Activated T-helper 1 cell treated with anti-CD3 and anti-CD28 coated beads, Interleukin-2, amount 50 U/mL, for 16 hours (primary cell): ENCODE measurements at places on chromosomes 7 and 10.

DNA sequence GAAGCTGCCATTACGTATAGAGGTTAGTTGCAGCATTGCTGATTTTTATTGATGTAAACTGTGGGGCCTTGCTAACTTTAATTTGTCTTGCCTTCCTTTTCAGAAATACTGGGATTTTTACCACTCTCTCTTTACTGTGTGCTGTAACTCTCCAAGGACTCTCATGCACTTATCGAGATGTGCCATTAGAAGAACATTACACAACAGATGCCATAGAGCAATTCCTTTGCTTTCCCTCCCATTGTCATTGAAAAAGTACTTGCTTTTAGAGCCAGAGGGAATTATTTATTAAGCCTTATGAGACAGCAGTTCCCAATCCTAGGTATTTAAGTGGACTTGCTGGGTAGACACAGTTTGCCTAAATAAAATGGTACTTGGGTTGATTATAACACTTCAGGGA lies 51.7 kb downstream of the ASB4 start:
- no peak for DNase-seq

GRCh38 chr7:122305475-122306319 lies 1.1 kb upstream of the FEZF1 start:
- DNase-seq: no peak

DNA sequence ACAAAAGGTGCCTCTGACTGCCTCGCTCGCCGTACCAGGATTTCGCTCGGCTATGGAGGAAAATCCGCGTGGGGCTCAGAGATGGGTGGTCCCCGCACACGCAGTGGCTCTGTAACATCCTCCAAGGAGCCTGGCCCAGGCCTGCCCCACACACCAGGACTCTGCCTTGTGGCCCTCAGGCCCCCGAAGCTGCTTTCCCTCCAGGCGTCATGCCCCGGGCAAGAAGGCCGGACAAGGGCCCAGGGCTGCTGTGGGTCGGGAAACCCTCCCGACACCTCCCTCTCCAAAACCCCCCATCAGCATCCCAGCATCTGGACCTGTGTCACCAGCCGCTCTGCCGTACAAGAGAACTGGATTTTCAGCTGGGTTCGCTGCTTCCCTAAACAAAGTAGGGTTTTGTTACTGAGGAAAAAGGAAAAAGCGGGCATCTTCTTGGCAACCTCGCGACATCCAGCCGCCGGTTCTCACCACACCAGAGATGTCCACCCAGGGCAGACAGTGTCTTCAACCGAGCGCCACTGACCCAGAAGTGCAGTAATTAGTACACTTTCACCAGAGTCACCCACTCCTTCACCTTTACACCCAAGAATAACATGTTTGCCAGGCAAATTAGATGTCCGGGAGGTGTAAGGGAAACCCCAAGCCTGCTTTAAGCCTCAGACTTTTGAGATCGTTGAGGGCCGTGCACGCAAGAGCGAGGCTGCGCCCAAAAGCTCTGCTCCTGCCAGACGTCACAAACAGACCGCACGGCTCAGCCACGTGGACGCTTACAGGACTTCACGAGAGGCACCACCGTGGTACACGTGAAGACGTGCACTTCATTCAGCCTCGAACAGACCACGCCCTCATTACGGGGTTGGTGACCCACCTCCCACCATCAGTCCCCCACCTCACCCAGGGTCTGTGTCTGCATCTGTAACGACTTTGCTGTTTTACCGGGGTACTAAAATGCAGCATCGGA lies 62.2 kb downstream of the DIP2C start:
- DNase-seq: no peak

DNA sequence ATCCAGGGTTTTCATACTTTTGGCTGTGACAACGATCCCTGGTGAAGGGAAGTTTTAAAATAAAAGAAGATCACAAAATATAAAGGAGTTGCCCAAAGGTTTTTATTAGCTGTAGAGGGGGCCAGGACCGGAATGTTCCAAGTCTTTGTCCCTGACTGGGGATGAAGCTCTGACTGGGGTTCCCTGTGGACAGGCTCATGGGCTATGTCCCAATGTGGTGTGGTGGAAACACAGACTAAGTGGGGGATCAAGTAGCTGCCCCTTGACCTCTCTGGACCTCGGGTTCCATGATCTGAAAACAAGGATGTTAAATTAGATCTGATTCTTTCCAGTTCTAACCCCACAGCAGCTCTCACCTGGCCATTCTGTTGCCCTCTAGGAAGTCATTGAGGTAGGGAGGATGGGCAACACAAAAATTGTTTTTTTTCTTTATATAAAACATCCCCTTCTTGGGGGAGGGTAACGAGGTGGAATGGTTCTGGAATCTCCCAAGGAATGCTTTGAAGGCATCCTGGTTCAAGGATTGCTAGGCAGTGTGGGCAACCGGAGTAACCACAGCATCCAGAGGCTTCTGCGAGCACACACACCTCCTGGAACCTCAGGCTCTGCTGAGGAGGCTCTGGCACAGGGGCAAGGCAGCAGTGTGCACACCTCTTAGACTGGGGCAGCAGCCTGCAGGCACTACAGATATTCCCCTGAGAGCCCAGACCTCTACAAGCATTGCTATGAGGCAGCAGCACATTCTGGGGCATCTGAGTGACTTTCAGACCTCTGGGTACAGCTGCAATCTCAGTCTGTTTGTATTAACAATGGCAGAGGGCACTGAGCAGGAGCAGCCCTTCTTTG lies 21.4 kb upstream of the CRYGN start:
- no peak for DNase-seq

DNA sequence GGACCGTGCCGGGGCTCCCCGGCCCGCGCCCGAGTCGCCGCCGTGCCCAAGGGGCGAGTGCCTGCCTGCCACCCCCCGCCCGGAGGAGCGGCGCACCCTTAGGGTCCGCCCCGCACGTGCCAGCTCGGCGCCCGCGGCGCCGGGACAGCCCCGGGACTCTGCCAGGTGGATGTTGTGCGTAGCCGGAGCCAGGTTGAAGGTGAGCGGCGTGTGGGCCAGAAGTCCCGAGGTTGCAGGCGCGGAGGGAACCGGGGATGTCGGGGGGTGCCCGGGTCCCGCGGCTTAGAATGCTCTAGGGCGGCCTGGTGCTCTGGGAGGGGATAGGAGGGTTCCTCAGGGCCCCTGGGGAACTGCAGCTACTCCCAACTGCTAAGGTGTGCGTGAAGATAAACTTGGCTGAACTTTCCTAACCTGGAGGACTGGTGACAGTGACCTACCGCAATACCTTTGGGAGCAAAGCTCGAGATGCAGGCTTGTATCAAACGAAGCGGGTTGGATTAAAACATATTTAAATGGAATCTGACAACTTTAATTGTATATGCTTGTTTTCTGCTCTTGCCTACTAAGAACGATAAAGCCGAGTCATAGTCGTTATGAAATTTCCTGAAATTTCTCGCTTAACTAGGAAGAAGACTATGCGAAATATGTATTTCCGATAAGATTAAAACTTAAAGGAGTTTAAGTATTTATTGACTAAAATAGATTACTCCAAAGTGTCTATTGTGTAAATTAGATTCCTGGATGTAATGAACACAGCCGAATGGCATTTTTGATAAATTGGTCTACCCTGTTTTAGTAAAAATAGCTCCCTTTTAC lies at the start of gene CUX1:
Gene CUX1, plus strand, starts transcription at position 156 of the 816 bp plus-strand sequence. Its CDS starts 14 bp downstream, at position 170.
- peak; percentile 9 for DNase-seq

GRCh38 chr7:6157685-6158423 lies 114.6 kb downstream of the CYTH3 start:
- no peak for DNase-seq

- DNase-seq: no peak
Observed at GRCh38 chr7:28990200-28990960, 32.2 kb upstream of the TRIL start.

GRCh38 chr10:8071666-8072065 lies 17.2 kb downstream of the GATA3 start:
- DNase-seq: no peak

DNA sequence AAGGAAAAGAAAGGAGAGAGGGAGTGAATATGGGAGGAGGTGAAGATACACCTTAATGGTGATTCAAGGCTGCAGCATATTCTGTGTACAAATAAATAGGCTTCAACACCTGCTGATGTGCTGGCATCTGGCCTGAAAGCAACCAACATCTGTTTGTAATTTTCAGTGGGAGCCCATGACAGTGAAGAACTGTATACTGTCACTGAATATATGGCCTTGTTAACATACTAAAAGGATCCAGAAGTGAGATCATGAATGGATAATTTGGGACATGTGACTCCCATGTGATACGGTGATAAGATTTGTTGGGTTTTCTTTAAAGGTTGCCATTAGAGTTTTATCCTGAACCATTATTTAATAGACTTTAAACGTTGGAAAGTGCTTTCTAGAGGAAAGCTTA lies 459.3 kb downstream of the CNTNAP2 start:
- no peak for DNase-seq

- no peak for DNase-seq
Observed at GRCh38 chr7:86643561-86644281, at the start of gene GRM3. TSS of gene GRM3 (plus strand) at chr7:86643909. CDS start at chr7:86765146, 121,237 bp downstream.

DNA sequence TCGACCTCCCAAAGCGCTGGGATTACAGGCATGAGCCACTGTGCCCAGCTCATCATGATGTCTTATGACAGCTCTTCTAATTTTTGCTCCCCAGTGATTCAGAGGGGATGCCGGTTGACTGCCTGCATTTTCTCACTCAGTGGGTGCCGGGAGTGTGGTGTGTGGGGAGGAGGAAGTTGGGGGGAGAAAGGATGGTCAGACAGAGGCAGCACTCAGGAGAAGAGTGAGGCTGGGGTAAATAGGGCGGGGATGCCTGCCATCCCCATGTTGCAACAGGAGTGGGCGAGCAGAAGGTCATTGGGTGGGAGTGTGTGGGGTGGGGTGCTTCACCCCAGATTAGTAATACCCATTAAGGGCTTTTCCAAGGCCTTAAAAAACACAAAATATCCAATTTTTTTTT lies 3.5 kb upstream of the CCL24 start:
- no peak for DNase-seq

GRCh38 chr7:43735802-43736603 lies 6.7 kb upstream of the COA1 start:
- no peak for DNase-seq

- DNase-seq: no peak
Observed at GRCh38 chr7:96747418-96747940, 37.8 kb upstream of the SEM1 start.

DNA sequence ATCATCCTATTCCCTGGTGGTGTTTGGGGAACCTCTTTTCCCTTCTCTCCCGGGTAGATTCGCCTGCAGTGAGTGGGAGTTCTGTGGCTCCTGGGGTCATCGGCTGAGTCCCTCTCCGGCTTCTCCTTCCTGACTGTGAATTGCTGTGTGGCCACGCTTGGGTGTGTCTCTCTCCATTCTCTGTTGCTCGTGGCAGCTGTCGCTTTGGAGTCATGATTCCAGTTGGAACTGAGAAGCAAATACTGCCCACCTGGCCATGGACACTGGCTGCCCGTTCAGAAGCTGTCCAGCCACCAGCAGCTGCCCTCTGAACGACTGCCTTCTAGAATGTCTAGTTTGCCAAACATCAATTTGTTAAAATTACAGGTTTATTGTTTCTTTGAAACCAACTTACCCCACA lies 23.1 kb upstream of the PITRM1 start:
- DNase-seq: no peak

GRCh38 chr7:141071855-141072547 lies 1.9 kb upstream of the TMEM178B start:
- no peak for DNase-seq

- DNase-seq: no peak
Observed at GRCh38 chr7:125386211-125386610, 456.6 kb upstream of the POT1 start.

GRCh38 chr7:133053321-133053891 lies 28.5 kb downstream of the CHCHD3 start:
- DNase-seq: no peak

DNA sequence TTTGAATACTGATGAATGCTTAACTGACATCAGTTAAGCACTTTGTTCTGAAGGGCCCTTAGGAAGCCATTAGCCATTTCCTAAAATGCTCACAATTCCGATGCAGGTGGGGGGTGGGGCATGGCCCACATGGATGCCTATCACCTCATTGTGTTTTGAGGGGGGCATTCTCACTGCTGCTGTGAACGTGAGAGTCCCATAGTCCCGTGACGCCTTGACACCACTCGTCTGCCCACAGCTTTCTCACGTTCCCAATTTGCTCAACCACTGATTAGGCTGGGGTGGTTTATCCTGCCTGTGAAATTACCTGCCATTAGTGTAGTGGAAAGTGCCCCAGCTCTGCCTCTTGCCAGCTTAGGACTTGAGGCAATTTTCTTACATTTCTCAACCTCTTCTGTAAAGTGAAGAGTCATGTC lies 31.9 kb downstream of the DUSP5 start:
- no peak for DNase-seq

DNA sequence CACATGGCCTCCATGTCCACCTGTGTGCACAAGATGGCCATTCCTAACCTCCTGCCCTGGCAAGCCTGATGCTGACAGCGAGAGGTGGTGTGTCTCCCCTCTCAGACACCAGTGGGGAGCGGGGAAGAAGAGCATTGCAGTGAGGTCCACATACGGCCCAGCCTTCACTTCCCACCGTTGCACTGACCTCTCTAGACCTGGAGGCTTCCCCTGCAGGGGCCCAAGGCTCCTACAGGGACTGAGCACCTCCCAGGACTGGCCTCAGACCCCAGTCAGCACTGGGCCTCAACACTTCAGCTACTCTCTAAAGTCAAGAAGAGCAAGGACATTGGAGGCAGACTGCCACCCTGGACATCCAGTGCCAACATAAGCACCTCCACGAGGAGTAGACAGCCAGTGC lies 15.9 kb downstream of the STK32C start:
- no peak for DNase-seq

DNA sequence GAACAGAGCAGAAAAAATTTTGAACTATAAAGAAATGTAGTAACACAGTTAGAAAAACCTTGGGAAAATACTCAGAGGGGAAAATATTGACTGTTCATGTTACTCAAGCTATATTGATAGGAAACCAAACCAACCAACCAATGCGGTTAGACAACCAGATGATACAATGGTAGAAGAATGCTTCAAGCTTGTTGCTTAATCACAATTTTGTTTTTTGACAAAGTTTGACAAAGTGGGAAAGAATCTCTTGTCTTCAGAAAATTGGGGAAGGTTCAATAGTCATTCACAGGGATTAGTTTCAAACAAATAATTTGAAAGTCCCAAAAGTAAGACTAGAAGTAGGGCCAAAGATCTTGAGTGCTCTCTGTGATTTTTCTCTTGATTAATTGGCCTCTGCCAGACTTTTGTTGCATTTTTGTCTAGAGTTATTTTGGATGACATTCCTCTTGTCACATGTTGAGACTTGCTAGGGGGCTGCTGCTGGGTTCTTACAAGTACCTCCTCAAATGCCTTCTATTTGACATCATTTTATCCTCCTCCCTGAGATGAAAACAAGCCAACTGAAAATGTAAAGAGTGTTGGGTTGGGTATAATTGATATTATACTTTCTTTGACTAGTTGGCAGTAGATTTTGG lies 233.1 kb upstream of the PHYHIPL start:
- no peak for DNase-seq

DNA sequence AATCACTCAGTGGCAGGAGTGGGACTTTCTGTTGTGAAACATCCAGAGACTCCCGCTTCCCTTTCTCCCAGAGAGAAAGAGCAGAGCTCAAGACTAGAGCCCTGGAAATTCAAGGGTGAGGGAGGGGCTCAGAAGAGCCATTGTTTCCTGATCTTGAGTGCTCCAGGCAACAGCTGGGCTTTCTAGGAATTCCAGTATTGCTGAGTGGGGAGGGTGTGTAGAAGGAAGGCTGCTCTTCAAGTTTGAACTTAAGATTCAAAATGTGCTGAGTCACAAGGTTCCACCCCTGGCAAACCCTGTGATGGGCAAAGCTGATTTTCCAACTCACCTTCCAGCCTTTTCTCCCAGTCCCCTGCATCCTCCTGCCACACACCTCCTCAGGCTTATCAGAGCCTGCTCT lies 42.3 kb upstream of the MSRB2 start:
- DNase-seq: no peak
